ENCODE measurements at places on chromosomes 3 and 15.

DNA sequence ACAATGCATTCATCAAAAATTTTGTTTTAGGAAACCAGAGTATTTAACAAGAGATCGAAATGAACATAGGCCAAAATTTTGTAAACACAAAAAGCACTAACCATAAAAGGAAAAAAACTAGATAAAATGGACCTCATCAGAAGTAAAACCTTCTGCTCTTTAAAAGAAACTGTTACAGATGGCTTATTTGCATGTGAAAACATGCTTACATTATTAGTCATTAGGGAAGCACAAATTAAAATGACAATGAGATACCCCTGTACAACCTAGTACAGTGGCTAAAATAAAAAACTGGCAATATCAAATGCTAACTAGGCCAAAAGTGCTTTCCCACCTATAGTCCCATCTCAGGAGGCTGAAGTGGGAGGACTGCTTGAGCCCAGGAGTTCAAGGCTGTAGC lies 19.3 kb downstream of the UBR1 start:
- DNase-seq: no peak

DNA sequence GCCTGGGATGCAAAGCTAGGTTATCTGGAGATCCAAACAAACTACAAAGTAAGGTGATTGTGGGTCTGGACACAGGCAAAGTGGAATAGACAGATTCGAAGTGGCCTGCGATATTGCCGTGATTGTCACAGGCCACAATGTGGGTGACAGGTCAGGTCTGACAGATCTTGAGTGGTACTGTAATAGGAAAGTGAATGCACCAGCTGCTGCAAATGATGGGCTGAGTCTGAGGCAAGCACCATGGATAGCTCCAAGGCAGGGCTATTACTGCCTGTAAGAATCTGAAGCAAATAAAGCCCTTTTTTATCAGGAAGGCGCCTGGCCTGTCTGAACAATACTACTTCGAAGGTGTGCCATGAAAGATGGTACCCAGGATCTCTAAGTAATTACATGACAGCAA lies 10.0 kb downstream of the ARMC8 start:
- DNase-seq: no peak

- no peak for DNase-seq
Observed at GRCh38 chr15:63202861-63203260, 13.5 kb downstream of the RAB8B start.

- DNase-seq: peak; percentile 44
Observed at GRCh38 chr3:187870360-187871203, 125.3 kb upstream of the BCL6 start.

DNA sequence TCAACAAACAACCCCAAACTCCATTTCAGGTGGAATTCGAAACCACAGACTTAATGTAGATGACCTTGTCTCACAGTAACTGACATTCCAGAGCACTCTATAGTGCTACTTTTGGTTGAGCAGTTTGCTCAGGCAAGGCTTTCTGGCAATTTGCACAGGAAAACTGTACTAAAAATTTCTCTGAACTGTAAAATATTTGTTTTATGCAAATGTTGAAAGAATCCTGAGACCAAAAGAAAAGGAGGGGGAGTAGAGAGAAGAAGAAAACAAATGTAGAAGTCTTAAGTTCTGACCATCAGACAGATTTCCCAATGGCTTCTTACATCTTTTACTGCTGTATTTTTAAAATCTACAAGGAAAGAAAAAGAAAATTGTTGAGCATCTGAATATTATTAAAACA lies 53.5 kb downstream of the DTWD1 start:
- DNase-seq: no peak

- no peak for DNase-seq
Observed at GRCh38 chr15:91975241-91975978, 121.9 kb downstream of the SLCO3A1 start.

GRCh38 chr3:134364061-134364935 lies 9.9 kb downstream of the AMOTL2 start:
- no peak for DNase-seq

- no peak for DNase-seq
Observed at GRCh38 chr15:28896951-28897350, 11.2 kb downstream of the APBA2 start.
